H1 (cell line): ENCODE measurements at places on chromosomes 4 and X. TPM values are rescaled to one million over a fixed set of nuclear protein-coding genes. Genes with fewer than 3 reads are reported as not detected.

DNA sequence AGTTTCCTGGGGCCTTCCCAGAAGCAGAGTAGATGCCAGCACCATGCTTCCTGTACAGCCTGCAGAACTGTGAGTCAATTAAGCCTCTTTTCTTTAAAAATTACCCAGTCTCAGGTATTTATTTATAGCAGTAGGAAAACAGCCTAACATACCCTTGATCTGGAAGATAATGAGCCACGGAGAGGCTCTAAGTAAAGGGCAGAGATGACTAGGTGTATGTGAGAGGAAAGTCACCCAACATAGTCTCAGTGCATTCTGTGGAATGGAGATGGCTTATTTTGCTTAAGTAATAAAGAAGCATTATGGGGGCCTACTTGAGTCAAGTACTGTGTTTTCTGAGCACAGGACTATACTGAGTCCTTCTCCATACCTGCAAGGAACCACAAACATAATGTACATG lies 199.5 kb downstream of the CPEB2 start:
- DNase-seq = no peak

GRCh38 chr4:114136069-114136468 lies 156.6 kb upstream of the ARSJ start:
- DNase-seq = no peak

DNA sequence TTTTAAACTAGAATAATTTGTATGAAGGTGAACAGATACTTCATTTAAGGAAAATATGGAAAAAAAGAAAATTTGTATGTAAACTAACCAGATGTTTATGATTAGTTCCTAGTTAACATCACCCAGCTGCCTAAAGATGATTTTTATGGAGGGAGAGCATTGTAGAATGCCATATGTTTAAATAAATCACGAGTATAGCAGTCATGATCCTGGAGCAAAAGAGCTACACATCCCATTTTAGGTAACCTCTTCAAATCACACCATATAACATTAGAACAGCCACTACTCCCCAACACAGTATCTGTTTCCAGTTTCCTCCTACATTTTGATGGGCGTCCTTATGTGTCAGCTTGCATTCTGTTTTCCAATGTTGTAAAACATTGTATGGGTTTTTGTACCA lies 571.9 kb upstream of the FAM241A start:
- no peak for DNase-seq

- DNase-seq = no peak
Observed at GRCh38 chrX:42823443-42823842, 45.5 kb upstream of the PPP1R2C start.

Gene GAGE12J
- total RNA-seq = not detected in 2 replicates

Gene LRP2BP
- 0.30 and 0.40 TPM in 2 replicates for total RNA-seq
